ENCODE measurements at places on chromosomes 3 and 15.
A peak's percentile ranks its signal among the peaks of the same experiment; 100 is the strongest.

GRCh38 chr3:159775372-159775961 is 213.2 kb upstream of the IL12A start:
- peak; percentile 32 for DNase-seq

DNA sequence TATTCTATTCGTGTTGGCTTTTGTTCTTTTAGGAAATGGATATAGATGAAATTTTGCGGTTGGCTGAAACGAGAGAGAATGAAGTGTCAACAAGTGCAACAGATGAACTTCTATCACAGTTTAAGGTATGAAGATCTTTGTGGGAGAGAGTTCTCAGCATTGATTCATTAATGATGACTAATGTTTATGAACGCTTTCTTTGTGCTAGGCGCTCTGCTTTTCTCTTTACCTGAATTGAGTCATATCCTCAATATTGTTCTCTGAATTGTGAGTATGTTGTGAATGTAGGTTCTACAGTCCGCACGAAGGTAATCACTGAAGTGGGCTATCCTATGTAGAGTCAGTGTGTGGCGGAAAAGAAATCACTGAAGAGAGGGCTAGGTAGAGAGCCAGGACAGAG is 81.2 kb downstream of the CHD2 start:
- DNase-seq: no peak

- peak; percentile 44 for DNase-seq
Observed at GRCh38 chr15:61122647-61123375, 106.3 kb downstream of the RORA start.

- no peak for DNase-seq
Observed at GRCh38 chr3:104672331-104672730, 694.4 kb upstream of the ALCAM start.

DNA sequence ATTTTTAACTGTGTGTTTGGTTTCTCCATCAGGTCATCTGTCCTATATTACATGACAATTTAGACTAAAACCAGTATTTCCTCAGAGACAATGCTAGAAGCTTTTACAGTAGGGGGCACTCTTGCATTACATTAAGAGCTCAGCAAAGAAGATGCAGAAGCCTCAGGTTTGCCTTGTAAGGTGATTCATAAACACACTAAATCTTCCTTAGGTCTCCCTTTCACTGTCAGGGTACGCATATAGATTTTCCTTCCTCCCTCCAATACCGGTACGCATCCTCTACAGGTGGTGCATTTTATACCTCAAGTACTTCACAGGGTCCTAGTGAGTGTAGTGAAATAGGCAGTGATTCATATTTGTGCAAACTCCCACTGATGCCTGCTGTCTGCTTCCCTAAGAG is 46.5 kb downstream of the CD86 start:
- DNase-seq: peak; percentile 11
